ENCODE measurements at places on chromosomes 2 and 18.

DNA sequence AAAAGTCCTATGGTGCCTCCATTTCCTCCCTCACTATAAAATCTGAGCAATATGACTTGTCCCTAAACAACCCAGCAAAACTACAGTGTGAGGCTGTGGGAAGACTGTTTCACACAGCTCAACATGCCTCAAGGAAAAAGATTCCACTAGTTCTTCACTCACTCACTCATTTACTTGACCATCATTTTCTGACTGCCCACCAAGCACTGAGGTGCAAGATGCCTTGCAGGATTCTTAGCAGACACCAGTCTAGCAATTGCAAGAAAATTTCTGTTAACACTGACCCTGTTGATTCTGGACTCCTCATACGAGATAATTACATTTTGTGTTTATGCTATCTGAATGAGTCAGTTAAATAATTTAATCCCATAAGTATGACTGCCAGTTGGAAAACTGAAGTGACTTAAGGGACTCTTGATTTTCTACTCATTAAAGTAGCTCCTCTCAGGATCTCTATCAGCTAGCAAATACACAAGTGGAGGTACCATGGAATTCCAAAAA is 51.9 kb upstream of the PCBP1 start:
- no peak for DNase-seq

GRCh38 chr2:74554820-74555531 is 456 bp downstream of the DOK1 start:
- DNase-seq: no peak

DNA sequence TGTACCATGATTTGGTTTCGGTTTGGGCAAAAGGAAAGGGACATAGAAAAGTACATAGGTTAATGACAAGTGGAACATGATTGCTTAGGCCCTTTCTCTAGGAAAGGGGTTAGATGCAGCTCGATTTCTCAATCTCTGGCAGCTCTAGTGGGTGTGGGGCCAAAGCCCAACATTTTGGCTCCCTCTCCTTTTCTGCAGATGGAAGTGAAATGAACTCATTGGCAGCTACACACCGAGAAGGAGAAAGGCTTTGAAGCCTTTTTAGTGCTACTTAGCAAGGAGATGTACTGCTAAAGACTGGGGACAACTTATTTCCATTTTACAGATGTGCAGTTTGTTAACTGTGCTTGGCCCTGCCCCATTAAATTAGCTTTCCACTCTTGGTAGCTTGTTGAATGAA is 93.8 kb downstream of the LYPD6B start:
- DNase-seq: no peak

- no peak for DNase-seq
Measured at GRCh38 chr2:102848366-102848839, 86.6 kb downstream of the TMEM182 start.

GRCh38 chr2:9952286-9952737 is 819 bp downstream of the GRHL1 start:
- DNase-seq: no peak

DNA sequence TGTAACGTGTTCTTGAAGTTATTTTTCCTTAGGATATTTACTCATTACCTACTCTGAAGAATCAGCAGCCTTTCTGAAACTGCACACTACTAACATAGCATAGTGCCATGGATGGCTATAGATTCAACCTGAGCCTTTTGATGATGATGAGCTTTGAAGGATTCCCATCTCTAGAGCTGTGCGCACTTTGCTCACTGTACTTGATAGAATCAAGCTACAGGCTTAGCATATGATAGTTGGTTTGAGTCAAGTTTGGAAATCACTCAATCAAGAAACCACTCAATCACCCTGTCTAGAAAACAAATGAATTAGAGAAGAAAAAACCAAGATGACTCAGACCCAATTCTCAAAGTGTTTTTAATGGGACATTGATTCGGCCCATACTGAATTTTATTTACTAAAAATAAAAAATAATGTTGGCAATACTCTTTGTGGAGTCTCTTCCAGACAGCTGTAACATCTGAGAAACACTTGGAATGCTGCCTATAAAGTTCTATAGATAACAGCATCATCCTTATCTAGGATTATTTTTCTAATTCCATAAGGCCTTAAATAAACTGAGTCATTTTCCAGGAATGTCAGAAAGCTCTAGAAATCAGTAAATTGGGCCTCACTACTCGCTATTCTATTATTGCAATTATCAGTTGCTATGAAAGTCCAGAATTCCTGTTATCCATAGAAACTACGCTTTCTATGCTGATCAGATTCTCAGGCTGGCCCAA is 259.0 kb upstream of the ERBB4 start:
- no peak for DNase-seq

DNA sequence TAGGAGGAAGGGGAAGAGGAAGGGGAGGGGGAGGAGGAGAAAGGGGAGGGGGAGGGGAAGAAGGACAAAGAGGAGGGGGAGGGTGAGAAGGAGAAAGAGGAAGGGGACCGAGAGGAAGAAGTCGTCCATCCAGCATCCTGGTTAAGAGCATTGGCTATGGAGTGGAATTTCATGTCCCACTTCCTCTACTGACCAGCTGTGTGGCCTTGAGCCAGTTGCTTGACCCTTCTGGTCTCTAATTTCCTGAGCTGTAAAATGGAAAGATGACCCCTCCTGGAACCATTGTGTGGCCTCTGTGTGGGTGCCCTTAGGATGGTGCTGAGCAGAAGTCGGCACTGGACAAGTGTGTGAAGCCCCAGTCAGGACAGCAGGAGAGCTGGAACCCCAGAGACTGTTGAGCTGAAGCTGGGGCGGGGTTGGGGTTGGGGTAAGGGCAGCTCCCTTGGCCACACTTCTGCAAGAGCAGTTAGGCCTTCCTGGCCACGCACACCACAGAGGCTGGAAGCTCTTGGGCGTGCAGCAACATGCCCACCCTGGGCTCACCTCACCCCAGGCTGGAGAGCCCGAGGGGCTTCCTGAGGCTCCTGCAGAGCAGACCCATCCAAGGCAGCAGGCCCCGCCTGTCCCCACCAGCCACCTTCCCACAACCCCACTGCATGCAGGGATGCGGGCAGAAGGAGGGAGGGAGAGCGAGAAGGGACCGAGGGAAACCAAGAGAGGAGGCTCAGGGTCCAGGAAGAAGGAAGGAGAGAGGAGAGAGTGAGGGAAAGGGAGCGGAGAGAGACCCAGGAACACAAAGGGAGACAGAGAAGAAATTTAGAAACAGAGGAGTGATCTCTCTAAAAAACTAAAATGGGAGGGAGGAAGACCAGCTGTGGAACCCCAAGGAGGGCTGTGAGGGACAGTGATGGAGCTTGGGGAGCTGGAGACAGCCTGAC is 16.2 kb downstream of the ADRA2B start:
- no peak for DNase-seq

DNA sequence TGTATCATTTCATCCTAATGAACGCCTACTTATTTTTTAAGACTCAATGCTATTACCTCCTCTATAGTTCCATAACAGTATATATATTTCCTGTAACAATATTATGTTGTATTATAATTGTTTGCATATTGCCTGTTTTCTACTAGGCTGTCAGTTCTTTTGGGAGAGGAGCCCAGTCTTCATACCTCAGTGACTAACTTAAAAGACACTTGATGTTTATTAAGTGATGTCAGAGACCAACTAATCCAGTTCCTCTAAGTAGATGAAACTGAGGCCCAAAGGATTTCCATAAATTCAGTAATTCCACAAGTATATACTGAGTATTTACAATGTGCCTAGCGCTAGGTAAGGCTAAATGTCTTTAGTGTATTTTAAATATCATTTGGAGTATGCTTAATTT is 48.9 kb upstream of the AAK1 start:
- DNase-seq: no peak

DNA sequence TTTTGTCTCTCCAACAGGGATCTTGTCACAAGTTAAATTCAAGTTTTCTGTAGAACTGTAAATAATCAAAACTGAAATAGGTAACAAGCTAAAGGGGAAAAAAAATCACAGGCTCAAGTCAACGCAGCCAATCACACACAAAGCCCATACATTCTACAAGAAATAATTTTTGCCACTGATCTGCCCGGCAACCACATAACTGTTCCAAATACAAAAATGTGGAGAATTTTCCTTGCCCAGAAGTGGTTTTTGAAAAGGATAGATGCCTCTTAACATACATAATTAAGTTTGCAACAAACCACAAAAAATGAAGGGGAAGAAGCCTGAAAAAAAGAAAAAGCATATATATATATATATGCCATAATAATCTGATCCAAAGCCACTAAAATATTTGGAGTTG is 60.3 kb downstream of the FARSB start:
- DNase-seq: no peak

- no peak for DNase-seq
Measured at GRCh38 chr18:13136056-13136903, 82.3 kb upstream of the LDLRAD4 start.

GRCh38 chr18:55857956-55858355 is 270.0 kb upstream of the TCF4 start:
- no peak for DNase-seq

DNA sequence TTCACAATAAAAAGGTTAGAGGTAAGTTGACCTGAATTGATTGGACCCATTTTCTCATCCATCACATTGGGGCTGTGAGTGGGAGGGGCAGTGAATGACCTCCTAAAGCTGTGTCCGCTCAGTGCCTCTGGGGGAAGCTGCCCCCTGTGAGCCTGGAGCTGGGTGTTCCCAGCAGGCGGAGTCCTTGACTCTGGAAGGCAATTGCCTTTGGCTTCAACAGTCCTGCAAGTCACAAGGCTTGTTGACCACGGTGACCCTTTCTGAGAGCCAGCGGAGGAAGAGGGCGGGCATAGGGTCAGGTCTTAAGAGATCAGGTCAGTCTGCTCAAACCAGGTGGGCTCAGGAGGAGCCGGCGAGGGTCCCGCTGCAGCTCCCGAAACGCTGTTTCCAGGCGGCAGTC is 1.1 kb upstream of the CIDEA start:
- DNase-seq: no peak

DNA sequence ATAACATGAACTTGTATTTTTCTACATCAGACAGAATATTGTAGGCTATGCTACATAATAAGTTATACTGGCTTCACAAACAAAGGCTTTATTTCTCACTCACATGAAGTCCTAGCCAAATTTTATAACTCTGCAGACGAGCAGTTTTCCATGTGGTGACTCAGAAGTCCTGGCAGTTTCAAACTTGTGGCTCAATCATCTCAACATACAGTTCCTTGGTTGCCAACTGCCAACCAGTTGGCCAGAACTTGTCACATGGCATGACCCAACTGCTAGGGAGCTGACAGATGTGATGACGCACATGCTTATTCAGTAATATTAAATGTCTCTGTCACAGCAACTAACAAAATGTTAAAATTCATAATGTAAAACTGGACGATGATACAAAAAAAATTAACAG is 63.8 kb upstream of the ZC3H15 start:
- no peak for DNase-seq

DNA sequence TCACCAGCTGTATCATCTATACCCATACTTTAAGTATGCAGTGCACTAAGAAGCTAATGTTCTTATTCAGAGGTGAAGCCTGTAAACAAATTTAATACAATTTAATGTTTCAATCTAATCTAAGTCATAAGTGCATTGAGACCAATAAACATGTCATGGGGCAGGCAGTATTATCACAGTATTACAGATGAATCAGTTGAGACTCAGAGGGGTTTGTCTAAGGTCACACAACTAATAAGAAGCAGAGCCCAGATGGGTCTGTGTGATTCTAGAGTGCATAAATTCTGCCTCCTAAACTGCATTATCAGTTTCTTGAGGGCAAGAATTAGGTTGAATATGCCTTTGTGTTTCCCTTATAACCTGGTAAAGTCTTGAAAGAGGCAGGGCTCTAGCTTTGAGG is 140.9 kb upstream of the RNF152 start:
- no peak for DNase-seq

DNA sequence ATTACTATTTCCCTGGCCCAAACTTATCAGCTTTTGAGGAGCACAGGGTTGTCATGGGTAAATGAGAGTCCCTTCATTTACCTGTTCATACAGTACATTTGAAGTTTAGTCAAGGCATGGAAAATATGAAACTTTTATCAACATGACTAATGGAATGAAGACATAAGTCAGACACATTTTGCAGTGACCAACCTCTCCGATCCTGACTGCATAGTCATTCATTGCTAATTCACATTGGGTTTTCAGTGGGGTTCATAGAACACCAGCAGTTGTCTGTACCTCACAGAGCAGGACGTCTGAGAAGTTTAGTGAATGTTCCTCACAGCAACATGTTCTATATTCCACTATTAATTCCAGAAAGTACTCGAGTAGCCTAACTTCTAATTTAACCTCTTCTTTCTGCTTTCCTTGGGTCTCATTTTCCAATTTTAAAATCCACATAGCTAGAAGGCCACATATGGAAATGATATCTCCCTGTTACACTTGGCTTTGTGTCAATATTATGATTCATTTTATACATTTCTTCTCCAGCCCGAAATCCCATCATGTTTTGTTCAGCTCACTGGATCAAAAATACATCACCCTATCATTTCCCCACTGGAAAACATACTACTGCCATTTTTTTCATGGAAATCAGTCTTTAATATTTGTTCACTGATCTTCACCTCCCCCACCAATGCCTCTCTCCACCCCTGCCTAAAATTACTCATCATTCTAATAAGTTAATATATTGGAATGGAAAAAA is 65.9 kb downstream of the CDH20 start:
- DNase-seq: no peak

GRCh38 chr2:44822174-44822573 is 119.3 kb upstream of the SIX3 start:
- no peak for DNase-seq

DNA sequence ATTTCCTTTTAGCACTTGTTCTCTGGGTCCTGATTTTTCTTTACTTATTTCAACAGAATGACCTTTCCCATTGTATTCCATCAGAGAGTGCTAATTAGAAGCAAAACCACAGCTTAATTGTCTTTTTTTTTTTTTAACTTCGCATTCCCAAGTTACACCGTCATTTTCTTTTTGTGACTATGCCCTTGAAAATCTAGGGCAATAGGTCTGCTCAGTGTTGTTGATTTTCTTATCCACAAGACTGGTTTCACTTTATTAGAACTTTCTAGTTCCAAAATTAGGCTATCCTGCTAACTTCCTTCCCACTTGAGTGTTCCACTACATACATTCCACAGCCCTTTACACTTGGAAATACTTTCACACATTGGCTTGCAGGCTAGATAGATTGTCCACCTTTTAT is 18.7 kb upstream of the ADAM17 start:
- no peak for DNase-seq

Measured in activated CD4-positive, CD25-positive, alpha-beta regulatory T cell (primary cell).